WERI-Rb-1 (cell line): ENCODE measurements at places on chromosomes 1 and 21.

DNA sequence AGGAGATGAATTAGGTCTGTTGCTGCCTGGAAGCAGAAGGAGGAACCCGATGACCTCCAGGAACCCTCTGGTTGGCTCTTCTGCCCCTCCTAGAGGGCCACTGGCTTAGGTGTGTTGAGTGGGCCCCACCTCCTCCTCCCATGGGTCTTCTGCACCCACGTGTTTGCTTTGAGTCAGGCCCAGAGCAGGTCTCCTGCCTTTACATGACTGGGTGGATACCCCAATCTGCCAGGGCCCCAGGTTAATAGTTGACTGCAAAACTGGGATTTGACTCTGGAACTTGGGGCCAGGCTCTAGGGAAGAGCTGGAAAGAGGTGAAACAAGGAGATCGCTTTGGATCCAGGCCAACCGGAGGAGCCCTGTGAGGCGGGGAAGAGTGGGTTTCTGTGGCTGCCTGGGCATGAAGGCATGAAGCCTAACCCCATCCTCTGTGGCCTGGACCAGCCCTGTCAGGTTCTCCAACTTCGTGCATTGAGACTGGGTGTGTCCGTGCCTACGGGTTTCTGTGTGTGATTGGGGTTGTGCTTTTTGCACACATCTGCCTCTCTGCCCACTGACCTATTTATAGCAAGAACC is 7.8 kb upstream of the LAD1 start:
- DNase-seq, result no peak

- no peak for DNase-seq
These were observed 95.2 kb downstream of the COQ8A start for GRCh38 chr1:227035316-227035715.

GRCh38 chr21:35663856-35664606 is 396.3 kb downstream of the SETD4 start:
- no peak for DNase-seq

DNA sequence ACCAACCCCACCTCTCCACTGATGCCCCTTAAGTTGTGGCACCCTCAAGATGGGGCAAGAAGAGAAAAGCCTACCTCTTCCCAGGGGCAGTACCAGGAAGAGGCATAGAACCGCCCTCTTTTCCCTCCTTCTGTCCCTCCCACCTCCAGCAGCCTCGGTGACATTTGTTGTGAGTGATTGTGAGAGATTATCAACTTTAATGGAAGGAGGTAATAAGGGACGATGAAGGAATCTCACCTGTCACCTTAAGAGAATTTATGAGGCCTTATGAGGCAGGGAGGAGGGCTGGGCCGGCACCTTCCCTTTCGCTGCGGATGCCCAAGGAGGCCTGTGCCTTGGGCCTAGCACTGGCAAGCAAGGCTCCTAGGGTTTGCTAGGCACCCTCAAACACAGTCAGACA is 1.4 kb upstream of the ADGRB2 start:
- DNase-seq, result peak; percentile 50

- no peak for DNase-seq
These were observed 22.0 kb downstream of the DONSON start for GRCh38 chr21:33566514-33566913.

GRCh38 chr1:6024376-6024775 is 21.3 kb upstream of the KCNAB2 start:
- DNase-seq, result no peak

DNA sequence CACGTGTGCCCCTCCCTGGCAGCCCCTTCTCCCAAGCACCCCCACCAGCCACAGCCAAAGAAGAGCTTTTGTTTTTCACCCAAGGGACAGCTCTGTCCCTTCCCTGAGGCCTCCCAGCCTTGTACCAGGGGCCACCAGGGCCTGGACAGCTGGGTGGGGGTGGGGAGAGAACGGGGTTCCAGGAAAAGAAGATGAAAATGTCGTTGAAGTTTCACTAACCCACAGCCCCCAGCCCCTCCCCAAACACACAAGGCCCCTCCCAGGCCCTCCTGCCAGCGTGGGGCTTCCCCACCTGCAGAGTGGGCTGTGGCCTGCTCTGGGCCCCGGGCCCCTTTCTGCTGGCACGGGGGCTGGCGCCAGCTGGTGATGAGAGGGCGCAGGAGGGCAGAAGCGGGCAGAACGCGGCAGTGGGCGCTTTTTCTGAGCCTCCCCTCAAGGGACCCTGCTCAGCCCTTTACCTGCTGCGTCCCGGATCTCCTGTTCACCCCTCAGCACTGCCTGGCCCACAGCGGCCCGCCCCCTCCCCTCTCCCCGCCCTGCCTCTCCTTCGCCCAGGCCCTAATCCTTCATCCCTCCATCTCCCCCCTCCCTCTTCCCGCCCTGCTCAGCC is 5.5 kb upstream of the ANKRD65 start:
- peak; percentile 84 for DNase-seq
